CD4-positive, alpha-beta memory T cell (primary cell): ENCODE measurements at places on chromosomes 12 and 14.

DNA sequence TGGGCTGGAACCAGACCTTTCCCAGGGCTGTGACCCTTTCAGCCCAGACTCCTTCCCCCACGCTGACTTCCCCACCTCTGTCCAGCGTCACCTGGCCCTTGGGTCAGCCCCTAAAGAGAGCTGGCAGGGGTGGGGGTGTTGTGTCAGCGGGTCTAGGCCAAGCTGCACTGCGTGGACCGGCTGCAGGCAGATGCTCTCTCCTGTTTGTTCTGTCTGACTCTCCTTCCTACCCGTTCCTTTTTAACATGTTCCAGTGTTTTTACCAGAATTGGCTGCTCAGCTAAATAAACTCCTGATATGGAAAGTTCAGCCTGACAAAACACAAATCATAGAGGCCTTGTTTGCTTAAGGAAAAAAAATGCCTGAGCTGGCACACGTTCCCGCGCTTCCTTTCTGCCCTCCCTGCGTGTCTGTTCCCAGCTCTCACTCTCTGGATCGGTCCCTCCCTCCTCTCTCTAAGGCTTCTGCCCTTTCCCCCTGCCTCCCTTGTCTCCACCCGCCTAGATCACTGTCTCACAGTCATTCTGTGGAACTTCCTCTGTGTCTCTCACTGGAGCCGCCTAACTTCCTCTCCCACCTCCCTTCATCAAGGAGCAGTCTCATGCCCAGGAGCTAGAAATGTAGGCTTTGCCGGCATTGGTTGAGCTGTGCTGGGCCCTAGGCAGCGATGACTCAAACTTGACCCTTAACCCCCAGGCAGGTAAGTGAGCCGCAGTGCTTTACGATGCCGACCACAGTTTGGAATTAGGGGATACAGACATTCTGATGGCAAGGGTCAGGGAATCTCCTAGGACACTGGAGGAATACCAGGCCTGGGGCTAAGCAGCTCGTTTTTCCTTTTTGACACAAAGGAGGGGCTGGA is 15.5 kb upstream of the MLXIP start:
- DNase-seq, result no peak

DNA sequence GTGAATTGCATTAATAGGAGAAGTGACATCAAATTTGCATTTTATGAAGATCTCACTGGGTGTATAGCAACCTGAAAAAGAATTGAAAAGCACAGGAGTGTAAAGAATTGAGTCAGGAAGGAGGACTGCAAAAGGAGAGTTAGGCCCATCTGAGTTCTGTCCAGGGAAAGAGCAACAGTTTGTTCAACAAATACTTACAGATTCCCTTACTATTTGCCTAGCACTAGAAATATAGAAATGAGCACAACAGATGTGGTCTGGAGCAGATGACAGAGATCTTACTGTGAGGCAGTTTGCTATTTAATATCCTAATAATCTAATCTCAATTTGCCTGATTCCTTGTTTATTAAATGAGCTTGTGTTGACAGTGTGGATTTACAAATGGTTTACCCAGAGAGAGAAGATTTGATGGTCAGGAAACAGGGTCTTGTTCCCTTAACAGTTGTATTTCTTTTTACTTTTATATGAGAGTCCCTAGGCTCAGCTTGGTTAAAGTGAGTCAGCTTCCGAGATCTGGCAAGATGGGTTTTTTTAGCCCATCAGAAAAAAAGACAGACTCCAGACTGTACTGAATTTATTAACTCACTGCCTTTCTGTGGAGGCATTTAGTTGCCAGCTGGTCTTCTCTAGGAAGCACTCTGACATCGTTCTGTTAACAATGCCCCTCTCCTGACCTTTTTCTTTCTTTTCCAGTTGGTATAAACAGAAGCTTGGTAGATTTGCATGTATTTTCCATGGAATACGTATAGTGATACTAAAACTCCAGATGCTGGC is 229.7 kb downstream of the TTC6 start:
- DNase-seq, result no peak

- DNase-seq, result no peak
Measured at GRCh38 chr14:29749327-29749726, 178.3 kb downstream of the PRKD1 start.

DNA sequence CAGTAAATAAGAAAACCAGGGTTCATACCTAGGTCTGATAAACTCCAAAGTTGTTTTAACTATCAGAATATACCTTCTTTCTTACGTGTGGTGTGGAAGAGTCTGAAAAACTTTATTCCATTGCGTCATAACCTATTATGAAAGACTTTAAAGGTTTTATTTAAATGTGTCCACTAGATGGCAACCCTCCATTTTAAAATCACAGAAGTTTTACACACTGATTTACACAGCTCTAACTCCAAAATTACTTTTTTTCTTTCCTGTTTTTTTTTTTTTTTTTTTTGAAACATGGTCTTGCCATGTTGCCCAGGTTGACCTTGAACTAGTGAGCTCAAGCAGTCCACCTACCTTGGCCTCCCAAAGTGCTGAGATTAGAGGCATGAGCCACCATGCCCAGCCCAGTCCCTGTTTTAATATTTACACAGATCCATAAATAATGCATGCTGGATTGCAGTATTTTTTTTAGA is 17.3 kb upstream of the TMPRSS12 start:
- DNase-seq, result peak; percentile 65

DNA sequence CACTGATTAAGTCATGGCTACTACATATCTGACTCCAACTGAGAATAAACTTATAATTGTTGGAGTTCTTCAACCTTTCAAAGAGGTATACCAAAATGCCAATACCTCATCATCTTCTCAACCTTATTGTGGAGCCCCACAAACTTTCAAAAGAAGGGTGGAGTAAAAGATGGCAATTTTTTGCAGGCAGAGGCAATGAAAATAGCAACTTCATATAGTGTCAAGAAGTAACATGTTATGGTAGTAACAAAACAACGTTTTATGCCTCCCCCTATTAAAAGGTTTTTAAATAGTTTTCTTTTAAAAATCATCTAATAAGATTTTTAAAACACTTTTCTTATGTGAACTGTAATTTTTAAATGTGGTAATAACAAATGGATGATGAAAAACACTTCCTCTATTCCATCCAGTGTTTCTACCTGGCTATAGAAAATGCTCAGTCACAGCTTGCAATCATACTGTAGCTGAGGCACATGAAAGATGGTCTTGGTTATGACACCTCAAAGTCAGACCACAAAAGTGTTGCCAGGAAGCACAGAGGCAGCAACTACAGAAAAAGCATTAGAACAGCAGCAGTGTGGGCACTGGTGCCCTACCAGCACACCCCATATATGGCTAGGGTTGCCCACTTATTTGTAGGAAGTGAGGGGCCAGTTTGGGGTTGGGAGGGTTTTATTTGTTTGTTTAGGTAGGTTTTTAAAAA is 7.0 kb downstream of the PPP1R12A start:
- peak; percentile 64 for DNase-seq

GRCh38 chr12:3489057-3489456 is 1.9 kb upstream of the PRMT8 start:
- DNase-seq, result no peak

- DNase-seq, result no peak
Measured at GRCh38 chr14:105311838-105312237, 2.7 kb upstream of the PACS2 start.

GRCh38 chr12:54370171-54370730 is 6.0 kb upstream of the GPR84 start:
- no peak for DNase-seq

- DNase-seq, result no peak
Measured at GRCh38 chr12:108332791-108333382, 6.2 kb downstream of the CMKLR1 start.

- no peak for DNase-seq
Measured at GRCh38 chr12:8946733-8947132, 2.7 kb downstream of the M6PR start.

DNA sequence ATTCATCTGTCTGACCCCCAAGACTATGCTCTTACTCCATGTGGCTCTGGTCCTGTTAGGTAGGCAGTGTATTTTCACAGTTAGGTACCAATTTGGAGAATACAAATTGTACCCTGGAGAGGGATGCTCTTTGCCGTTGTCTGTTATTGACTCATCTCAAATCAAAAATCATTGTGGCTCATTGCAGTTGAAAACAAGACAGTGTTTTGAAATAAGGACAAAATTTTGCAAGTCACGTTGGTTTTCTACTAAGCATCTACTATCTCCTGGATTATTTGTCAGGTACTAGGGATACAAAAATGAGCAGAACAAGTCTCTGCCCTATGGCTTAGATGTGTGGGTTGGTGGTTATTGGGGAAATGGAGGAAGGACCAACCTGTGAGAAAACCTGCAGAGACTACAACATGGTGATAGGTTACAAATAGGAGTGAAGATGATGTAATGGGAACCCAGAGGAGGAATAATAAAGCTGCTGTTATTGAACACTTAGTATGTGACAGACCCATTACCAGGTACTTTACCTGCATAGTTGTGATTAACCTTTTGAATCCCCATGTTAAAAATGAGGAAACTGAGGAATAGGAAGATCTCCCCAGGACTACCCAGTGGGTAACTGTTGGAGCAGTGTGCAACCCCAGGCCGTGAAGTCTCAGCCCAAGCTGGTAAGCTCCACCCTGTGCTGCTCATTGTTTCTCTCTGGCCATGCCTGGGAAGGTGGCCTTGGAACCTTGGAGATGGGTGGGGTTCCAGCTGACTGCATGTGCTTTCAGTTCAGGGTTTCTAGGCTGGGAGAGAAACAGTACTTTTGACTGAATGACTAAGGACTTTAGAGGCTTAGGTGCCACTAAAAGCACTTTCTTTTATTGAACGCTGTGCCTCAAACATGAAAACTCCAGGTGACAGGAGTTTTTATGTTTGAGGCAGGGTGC is 72.9 kb upstream of the SRSF5 start:
- DNase-seq, result no peak

DNA sequence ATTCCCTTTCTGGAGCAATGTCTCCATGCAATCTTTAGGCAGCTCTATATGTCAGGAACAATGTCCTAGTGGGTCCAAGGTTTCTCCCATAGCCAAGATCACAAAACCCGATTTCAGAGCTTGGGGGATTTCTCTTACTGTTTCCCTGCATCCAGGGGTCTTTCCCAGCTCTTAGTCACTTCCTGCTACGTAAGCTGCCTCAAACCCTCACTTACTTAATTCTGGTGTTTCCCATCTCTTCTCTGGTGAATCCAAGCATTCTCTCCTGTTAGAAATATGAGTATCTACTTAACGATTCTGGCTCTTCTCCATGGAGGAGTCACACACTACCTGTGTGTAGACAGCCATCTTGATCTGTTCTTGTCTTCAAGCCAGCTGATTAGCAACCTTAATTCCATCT is 80.0 kb downstream of the IFNG-AS1 start:
- DNase-seq, result no peak
